Stimulated activated CD8-positive, alpha-beta memory T cell treated with anti-CD3 and anti-CD28 coated beads, Interleukin-15, amount 100 ng/mL, for 24 hours (primary cell): ENCODE measurements at places on chromosomes 4 and X.
A peak's percentile ranks its signal among the peaks of the same experiment; 100 is the strongest.

- no peak for DNase-seq
Observed at GRCh38 chr4:64230709-64231310, 178.4 kb downstream of the TECRL start.

DNA sequence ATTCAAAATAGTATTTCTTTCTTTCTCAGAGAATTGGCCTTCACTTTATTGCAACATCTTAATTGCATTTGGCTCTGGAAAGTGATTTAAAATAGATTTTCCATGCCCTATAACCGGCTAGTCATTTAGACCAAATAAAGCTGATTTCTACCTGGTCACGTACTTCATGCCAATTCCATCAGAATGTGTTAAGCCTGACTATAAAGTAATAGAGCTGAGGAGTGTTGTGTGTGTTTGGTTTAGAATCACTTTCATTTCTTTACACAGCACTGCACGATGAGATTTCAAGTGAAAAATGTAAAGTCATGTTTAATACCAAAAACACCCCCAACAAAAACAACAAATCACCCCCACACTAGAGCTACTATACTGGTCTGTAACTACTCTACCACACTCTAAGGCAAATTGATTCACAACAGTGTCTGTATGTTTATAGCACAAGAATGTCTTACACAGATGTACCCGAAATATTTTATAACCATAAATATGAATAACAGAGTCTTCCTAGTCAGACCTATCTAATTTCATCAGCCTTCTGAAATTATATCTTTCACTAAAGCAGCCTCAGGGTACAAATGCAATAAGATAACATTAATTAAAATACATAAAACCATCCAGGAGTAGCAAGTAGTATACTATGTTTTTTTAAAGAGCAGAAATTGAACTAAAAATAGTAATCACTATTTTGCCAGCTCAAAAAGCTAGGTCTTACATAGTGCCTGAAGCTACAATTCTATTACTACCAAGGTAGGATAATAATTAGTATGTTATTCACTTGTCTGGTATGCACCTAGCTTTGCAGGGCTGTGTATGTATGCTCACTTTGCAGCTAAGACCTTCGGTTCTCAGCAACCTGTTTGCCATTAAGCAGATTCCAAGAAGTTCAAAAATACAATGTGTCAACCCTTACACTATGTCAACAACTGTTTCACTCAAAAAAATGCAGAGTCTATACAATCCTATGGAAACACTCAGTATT, 28.4 kb downstream of the APBB2 start:
- no peak for DNase-seq

DNA sequence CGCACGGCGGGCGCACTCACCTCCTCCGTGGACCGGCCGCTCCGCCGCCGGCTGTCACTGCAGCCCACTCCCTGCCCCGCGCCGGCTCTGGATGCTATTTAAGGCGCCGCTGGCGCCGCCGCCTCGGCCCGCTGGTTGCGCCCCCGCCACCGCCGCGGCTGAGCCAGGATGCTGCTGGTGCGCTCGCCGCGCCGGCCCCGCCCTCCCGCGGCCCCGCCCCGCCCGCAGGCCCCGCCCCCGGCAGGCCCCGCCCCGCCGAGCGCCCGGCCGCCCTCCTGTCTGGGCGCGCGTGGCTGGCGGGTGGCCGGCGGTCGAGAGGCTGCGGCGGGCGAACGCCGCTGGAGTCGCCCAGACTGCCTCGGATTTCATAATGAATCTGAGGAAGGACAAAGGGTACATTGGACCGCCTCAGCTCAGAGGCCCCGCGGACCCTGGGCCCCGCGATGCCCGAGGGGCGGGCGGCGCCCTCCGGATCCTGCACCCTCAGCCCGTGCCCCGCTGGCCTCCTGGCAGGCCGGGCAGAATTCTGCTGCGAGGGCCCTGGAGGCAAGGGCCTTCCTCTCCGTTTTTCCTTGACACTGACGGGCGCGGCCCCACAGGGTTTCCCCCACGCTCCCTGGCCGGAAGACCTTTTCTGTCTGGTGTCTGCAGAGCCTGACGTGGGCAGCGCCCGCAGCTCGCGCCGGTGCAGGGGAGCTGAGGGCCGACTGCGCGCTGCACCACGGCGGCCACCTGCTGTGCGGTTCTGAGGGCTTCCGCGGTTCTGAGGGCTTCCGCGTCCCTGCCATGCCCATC, at the start of gene ACSL1:
Gene ACSL1 (minus strand): TSS at position 73 of the 795 bp plus-strand sequence. CDS start 22,454 bp downstream, outside the sequence.
- peak; percentile 67 for DNase-seq

DNA sequence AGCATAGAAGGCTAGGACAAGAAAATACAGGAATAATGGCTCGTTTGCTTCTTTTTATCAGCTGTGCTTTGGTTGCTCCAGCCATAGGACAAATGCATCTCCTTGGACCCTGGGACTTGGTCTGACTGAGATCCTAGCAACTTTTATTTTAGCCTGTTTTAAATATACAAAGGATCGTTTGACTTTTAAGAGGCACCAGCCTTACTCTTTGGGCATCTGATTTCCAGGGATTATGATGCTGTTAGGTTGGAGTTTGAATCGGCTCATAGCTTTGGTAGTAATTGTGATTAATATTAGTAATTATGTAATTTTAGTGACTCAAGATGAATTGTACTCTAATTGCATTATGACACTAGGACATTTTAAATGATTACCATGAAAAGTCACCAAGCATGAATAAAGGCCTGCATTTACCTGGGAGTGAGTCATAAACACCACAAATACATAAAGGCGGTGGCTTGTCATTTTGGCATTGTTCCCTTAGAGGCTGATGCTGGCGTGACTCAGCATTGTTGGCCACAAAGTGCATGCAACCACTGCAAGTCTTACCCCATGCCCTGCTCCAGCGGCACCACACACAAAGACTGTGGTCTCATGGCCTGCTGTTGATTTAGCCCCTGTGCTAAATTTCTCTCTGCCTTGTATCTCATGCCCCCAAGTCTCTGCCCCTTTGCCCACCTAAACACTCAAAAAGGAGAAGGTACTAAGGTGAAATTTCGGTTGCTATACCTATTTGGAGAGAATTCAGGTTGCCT, 12.4 kb downstream of the GPAT3 start:
- peak; percentile 18 for DNase-seq

GRCh38 chrX:19791562-19791961, 95.8 kb downstream of the SH3KBP1 start:
- DNase-seq, result no peak

DNA sequence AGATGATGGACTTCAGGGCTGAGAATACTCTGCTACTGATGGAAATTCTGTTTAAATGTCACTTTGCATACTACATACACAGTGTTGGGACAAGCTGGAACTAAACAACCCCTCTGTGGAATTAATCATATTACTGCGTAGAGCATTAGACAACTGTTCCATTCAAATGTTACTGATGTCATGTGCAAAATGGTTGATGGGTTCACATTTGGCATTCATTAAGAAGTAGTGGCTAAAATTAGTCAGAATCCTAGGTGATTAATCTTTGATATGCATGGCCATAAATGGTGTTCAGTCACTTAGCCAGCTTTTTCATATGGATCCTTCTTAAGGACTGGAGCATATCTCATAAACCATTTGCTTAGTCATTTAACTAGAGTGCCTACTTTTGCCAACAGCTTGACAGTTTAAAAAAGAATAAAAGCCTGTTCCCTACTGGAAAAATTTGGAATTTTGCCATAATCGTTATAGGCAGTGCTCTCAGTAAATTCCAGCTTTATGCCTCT, 105.2 kb downstream of the RNF150 start:
- no peak for DNase-seq

DNA sequence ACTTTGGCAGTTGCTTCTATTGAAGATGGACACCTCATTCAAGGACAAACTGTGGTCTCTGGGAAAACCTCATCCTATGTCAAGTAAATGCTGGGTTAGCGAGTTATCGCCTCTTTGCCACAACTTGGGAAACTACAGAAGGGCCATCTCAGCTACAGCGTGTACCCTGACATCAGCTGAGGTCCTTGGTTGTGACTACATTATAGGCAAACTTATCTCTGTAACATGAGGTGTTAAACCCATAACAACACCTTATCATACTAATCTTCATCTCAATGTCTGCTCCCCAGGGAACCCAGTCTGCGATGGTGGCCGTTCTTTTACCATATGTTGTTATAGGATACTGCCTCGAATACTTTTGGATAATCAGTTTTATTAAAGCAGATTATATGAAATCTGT, 1862.7 kb downstream of the STIM2 start:
- DNase-seq, result no peak

DNA sequence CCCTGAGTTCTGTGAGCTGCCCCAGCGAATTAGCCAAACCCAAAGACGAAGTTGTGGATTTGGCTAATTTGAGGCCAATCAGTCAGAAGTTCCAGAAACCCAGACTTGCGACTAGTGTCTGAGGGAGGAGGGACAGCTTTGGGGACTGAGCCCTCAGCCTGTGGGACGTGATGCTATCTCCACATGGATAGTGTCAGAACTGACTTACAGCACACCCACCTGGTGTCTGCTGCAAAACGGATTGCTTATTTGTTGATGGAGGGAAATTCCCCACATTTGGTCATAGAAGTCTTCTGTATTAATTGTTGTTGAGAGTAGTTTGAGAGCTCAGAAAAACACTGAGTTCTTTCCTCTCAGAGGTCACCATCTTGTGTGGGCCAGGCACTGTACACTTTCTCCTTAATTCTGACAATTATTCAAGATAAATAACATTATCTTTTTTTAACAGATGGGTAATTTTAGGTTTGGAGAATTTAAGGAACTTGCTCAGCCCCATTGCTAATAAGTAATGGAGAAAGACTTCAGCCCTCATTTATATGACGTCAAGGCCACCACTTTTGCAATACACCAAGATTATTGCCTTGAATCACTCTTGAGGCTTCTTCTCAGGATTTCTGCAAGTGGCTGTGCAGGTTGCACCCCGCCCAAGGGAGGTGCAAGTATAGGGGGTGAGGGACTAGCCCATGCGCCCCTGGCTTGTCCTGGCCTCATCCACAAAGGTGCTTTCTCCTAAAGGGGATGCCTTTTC, 16.7 kb downstream of the CLRN2 start:
- DNase-seq, result no peak
